ENCODE measurements at places on chromosomes 6 and 20.

- DNase-seq, result no peak
Observed at GRCh38 chr6:95175927-95176675, 401.2 kb upstream of the MANEA start.

GRCh38 chr6:156595476-156595875, 181.7 kb upstream of the ARID1B start:
- DNase-seq, result no peak

DNA sequence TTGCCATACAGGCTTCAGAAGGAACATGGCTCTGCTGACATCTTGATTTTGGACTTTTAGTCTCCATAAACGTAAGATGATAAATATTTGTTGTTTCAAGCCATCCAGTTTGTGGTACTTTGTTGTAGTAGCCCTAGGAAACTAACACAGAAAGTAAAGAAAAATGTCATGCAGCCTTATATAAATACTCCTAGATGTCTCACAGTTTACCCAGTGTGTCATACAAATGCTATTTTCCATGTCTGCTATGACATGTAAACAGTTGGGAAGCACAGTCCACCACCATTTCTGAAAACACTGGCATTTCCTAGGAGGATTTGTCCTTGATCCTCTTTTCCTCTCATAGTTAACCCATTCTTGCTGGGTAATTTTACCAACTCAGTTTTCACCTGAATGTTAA, 30.6 kb upstream of the ME1 start:
- DNase-seq, result no peak

DNA sequence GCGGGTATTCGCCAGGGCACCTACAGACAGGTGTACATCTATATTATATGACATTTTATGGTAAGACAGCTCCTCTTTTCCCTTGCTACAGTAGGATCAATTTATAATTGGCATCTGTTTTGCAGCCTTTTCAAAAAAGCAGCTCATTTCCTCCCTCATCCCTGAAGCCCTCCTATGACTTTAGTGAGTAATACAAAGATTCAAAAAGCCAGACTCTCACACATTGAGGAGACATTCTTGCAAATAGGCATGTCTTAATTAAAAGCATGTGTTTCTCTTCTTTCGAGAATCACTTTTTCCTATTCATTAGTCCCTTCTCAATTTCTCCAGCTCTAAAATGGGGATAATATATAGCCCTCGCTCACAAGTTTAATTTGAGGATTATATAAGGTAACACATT, 283.4 kb downstream of the TBC1D7 start:
- no peak for DNase-seq

- no peak for DNase-seq
Observed at GRCh38 chr20:32449057-32449889, 91.1 kb downstream of the ASXL1 start.

DNA sequence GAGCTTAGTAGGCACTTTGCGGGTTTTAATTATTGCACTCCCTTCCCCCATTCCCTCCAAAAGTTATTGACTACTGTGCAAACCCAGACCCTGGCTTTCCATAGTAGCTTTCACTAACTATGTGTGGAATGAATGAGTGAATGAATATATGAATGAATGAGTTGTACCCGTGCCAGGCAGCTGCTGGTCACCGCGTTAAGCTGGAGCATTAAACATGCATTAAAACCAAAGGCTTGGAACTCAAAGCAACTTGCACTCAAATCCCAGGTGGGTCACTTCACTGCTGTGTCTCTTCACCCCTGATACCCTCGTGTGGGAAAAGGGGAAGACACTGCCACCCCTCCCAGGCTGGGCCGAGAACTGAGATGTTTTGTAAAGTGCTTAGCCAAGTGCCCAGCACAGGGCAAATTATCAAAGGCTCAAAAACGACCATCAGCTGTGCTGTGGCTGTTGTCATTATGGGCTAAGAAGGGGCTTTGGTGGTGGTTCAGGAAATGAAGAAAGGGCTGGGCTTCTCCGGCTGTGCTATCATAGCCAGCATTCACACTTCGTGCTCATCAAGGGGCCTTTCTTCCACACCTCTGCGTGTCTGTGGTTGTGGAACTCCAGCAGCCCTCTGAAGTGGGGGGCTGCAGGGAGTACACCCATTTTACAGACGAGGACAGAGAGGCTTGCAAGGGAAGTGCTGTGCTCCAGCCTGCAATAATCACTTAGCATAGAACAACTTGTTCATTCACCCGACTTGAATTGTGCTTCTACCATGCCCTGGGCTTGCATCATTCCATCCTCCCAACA, 60.2 kb upstream of the STX16 start:
- DNase-seq, result no peak

- no peak for DNase-seq
Observed at GRCh38 chr6:44171899-44172546, 13.4 kb downstream of the CAPN11 start.

GRCh38 chr6:36320475-36320874, 16.2 kb downstream of the BNIP5 start:
- no peak for DNase-seq

DNA sequence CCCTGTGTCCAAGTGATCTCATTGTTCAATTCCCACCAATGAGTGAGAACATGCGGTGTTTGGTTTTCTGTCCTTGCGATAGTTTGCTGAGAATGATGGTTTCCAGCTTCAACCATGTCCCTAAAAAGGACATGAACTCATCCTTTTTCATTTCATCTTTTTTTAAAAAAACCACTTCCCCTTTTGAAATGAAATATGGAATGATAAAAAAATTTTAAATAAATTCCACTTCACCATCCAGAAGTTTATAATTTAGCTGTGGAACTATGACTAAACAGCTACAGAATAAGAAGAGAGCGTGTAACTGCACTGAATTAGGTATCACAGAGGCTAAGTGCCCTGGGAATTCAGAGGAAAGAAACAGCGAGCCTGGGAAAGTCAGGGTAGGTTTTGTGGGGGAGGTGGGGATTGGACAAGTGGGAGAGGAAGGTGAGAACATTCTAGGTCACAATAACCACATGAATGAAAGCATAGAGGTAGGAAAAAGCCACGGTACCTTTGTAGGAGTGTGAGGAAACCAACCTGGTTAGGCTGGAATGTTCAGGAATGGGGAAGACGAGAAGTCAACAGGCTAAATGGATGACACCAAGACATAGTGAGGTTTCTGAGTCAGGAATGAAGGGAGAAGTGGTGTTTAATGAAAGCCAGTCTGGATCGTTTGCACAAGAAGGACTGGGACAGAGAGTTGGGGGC, 11.0 kb downstream of the TRIM10 start:
- DNase-seq, result peak; percentile 38

- no peak for DNase-seq
Observed at GRCh38 chr6:169932491-169932890, 181.1 kb downstream of the ERMARD start.

DNA sequence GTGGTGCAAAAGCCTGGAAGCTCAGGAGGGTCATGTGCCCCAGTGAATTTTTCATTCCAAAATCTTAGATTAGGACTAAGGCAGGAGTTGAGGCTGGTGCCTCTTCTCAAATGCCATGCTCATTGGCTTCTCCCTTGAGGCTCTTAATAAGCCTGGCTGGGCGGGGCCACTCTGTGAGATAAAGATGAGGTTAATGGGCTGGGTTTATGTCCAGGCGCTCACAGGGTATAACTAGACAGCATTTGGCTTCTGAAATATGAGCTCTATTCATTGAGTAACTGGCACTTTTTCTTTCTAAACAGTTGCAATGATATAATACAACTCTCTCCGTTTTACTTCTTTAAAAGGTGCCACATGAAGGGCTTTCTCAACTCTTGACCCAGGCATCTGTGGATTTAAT, 156.3 kb downstream of the SCML4 start:
- peak; percentile 75 for DNase-seq

GRCh38 chr6:152353440-152353839, 283.7 kb downstream of the SYNE1 start:
- no peak for DNase-seq

DNA sequence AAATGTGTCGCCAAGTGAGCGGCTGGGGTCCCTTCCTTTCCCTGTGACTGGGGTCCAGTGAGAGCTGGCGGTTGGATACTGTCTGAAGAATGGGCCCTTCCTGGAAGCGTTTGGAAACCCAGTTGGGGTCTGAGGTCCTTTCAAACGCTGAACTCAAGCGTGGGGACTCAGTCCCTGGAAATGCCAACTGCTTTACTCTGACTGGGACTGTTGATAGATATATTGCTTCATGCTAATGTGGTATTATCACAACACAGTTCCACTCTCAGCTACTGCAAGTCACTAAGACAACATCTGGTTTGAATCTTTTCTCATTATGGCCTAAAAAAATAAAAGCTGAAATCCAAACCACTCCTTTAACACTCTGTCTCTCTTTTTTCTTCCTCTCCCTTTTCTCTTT, 23.7 kb upstream of the PSMF1 start:
- no peak for DNase-seq

GRCh38 chr6:41275489-41275888, 11.0 kb downstream of the TREM1 start:
- no peak for DNase-seq

DNA sequence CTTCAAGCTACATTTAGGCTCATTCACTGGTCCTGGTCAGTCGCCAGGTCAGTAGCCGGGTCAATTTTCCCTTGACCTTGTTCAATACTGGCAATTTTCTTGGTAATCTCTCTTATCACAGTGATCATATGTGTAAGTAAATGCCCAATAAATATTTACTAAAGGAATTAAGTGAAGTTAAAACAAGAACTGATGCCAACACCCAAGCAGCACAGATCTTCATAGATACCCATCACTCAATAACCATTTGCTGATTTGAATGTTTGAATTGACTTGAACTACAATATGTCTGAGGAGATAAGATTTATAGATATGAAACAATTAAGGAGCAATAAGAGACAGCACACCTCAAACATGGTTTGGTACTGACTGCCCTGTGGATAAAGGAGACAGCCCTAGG, 100.8 kb upstream of the PREP start:
- no peak for DNase-seq

GRCh38 chr6:42970871-42971612, 7.9 kb downstream of the PEX6 start:
- peak; percentile 71 for DNase-seq

DNA sequence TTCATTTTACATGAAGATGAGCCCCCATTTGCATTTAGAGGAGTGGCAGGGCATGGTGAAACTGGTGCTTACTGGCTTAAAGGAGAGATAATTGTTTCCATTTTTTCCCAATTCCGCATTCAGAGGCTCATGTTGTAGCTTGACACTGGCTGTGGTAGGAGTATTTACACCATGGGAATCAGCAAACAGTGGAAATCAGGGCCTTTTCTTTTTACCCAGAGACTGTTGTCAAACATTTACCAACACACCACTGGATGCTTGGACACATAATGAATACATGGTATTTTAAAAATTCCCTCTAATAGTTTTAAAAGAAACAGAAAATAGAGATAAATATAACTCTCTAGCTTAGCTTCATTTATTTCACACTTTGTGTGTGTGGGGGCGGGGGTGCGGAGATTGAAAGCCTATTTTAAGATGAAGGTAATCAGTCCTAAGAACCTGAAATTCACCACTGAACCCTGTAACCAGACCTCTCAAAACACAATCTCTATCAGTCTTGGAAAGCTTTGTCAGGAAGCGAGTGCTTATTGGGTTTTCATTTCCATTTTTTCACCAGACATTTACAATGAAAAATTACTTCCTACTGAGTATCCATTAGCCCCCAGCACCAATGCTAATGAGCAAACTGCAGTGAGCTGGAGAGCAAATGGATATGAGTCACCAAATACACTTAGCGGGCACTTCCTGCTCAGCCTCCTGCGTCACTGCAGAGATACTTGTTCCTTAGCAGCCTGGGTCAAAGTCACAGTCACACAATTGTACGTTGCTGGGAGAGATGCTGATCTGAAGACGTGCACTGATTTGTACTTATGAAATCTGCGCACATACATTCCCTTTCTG, 532.0 kb downstream of the BCKDHB start:
- DNase-seq, result peak; percentile 22

DNA sequence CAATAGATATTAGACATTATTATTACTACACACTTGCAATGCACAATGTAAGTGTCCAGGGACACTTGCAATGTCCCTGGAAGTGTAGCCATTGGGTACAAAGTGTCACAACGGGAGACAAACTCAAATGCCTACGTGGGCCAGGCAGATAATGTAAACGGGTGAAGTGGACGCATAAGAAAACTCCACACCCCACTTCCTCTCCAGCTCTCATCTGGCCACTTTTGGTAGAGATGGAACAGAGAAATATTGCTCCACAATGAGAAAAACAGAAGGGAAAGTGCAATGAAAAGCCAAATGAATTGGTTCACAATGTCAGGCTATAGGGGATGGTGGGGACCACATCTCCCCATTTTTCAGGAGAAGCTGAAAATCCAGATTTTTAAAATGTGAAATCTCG, 9.4 kb downstream of the SULF2 start:
- no peak for DNase-seq

- no peak for DNase-seq
Observed at GRCh38 chr6:157253699-157254098, 69.6 kb downstream of the TMEM242 start.

GRCh38 chr20:37345339-37346235, at the start of gene SRC:
Gene SRC, plus strand, starts transcription at chr20:37346140. Its CDS starts 38,014 bp downstream, at chr20:37384154.
- DNase-seq, result peak; percentile 40

- DNase-seq, result no peak
Observed at GRCh38 chr20:39880890-39881289, 808.1 kb downstream of the MAFB start.

DNA sequence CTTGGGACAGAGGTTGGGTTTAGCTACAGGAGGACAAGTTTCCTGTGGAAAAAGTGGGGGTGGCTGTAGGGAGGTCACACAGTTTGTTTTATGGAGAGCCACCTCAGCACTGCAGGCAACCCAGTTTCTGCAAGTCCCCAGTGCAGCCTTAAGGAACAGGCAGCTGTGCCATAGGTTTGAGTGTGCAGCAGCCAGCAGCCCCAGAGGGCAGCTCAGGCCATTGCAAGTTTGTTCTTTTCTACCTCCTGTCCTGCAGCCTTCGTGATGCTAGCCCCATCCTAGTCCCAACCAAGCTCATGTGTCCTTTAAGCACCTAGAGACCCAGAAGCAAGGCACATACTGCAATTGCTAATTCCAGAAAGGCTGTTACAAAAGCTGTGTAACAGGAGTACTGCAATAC, 58.8 kb downstream of the ZBTB9 start:
- DNase-seq, result no peak

DNA sequence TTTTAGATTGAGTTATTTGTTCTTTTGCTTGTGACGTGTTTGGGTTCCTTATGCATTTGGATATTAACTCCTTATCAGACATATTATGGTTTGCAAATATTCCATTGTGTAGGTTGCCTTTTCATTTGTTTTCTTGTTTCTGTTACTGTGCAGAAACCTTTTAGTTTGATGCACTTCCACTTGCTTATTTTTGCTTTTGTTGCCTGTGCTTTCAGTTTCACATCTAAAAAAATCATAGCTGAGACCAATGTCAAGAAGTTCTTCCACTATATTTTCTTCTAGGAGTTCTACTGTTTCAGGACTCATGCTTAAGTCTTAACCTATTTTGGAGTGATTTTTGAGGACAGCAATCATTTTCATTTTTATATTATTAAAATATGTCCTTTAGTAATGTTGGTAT, 113.5 kb downstream of the EPM2A start:
- DNase-seq, result no peak
